Activated T-cell treated with anti-CD3 and anti-CD28 coated beads for 24 hours (primary cell): ENCODE measurements at places on chromosomes 5 and 9.

GRCh38 chr5:173055722-173055982 is 500 bp upstream of the CREBRF start:
- DNase-seq, result no peak

DNA sequence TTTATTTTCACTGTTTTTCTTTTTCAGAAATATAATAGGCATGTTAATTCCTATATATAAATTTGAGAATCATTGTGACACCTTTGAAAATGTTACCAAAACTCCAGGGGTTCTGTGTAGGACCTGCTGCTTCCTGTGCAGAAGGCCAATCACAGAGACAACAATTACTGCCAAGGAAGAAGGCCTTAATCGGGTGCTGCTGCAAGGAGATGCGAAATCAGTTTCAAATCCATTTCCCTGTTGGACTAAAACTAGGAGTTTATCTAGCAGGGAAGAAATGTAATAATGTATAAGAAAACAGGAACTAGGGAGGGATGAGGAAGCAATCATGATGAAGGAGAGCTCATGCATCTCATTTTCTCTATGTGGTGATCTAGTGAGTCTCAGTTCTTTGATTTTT is 209.7 kb upstream of the NUDT12 start:
- no peak for DNase-seq

- DNase-seq, result no peak
These were observed 59.8 kb upstream of the BARX1 start for GRCh38 chr9:94014920-94015319.

GRCh38 chr5:127551410-127552041 is 34.1 kb downstream of the PRRC1 start:
- DNase-seq, result no peak

DNA sequence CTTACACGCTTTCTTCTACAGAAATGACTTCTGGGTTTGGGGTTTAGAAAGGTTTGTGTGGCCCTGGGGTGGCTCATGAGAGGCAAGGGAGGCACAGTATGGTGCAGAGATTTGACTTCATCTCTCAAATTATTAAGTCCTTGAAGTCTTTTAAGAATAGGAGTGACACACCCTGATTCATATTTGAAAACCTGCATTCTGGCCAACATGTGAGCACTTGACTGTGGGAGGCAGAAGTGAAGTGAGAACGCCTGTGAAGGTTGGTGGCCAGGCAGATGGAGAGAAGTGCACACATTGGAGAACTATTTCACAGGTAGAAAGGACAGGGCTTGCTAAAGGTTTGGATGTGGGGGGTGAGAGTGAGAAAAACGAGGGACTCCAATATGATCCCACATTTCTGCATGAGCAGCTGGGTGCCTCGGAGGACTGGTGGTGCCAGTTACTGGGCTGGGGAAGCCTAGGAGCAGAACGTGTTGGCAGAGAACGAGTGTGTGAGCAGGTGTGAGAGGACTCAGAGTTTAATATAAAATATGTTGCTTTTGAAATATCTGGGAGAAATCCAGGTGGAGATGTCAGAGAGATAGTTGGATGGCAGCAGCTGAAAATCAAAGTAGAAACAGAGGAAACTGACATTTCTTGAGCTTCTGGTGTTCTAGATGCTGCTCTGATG is 240.0 kb upstream of the ADAMTSL1 start:
- no peak for DNase-seq

GRCh38 chr5:160298189-160298588 is 14.2 kb downstream of the CCNJL start:
- DNase-seq, result no peak

DNA sequence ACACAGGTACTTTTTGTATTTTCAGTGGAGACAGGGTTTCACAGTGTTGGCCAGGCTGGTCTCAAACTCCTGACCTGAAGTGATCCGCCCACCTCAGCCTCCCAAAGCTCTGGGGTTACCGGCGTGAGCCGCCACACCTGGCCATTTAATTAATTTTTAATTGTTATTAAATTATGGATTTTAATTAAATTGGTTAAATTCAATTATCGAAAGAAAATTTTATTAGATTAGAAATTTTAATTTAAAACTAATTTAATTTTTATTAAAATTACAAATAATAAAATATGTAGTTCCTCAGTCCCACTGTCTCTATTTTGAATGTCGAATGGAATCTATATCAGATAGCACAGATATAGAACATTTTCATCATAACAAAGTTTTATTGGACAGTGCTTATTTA is 416.5 kb downstream of the GABRG2 start:
- DNase-seq, result no peak

DNA sequence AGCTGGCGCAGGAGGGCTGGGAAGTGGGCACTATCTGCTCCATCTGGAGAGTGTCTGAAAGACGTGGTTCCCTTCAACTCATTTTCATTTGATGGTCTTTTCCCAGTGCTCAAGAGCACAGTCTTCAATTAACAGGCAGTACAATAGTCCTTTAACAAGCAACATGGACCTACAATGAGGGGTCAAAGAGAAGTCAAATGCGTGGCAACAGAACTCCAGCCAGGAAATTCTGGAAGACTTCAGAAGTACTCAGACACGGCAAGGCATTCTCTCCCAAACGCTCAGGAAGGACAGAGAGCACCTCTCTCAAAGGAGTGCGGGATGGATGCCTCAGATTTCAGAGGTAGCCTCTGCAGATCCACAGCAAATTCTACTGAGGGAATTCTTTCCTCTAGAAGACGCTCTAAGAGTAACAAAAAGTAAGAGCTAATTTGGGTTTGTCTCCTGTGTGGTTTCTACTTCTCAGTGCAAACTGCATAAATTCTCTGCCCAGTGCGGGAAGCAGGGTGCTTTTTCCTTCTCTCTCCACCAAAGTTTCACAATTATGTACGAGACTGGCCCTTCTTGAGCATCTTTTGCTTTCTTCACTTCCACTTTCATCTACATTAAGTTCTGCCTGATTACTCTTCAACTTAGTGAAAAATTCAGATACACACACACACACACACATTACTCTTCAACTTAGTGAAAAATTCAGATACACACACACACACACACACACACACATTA is 56.4 kb downstream of the LHFPL2 start:
- no peak for DNase-seq

DNA sequence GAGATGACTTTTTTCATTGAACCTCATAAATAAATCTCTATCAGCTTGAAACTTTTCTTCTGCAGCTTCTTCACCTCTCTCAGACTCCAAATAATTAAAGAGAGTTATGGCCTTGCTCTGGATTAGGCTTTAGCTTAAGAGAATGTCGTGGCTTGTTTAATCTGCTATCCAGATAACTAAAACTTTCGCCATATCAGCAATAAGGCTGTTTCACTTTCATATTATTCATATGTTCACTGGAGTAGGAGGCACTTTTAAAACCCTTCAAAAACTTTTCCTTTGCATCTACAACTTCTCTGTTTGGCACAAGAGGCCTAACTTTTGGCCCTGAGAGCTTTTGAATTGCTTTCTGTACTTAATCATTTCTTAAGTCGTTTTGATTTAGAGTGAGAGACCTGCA is 386.9 kb upstream of the FAM174A start:
- DNase-seq, result no peak

GRCh38 chr5:124554746-124555578 is 191.5 kb downstream of the ZNF608 start:
- no peak for DNase-seq

DNA sequence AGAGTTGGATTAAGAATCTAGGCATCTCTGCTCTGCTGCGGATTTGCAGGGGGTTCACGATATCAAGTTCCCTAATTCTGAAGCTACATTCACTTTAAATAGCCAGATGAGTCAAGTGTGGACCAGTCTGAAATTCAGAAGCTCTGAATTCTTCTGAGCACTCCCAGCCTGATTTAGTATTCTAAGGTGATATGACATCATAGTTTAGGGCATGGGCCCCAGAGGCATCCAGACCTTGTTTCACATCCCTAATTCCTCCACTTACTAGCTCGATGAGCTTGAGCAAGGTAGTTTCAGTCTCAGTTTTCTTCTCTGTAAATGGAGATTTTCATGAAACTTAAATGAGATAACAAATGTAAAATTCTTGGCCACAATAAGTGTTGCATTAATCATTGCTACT is 65.2 kb downstream of the TMEM167A start:
- DNase-seq, result no peak

DNA sequence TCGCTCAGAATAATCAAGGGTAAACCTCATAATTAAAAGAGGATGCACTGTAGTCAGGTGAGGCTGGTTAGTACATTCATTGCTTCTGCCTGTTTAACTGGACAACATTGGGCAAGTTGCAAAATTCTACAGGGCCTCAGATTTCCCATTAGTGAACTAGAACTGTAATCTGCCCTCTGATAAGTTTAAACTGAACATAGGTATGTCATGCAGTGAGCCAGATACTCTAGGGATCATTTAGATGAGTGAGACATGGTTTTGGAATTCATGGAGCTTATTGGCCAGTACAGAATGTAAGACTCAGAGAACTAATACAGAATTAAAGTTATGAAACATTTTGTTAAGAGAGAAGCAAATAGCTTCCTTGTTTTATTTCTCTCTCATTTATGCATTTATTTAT is 35.9 kb downstream of the RNF44 start:
- DNase-seq, result no peak

GRCh38 chr9:70474413-70474812 is 60.0 kb upstream of the KLF9 start:
- DNase-seq, result no peak

DNA sequence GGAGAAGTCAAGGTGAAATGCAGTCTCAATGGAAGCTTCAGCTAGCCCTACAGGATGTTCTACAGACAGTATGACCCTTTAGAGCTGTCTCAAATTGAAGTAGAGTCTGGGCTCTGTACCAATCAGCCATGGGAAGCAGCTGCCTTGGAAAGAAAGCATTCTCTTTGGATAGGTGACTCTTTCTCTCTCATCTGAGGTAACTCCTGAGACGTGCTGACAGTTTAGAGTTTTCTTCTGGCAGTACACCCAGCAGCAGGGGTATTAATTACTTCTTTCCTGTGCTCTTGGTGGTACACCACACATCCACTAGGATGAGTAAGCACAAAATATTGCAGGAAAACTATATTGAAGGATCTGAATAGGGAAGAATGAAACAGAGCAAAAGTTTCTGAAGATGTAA is 329.6 kb upstream of the RGMB start:
- DNase-seq, result no peak

DNA sequence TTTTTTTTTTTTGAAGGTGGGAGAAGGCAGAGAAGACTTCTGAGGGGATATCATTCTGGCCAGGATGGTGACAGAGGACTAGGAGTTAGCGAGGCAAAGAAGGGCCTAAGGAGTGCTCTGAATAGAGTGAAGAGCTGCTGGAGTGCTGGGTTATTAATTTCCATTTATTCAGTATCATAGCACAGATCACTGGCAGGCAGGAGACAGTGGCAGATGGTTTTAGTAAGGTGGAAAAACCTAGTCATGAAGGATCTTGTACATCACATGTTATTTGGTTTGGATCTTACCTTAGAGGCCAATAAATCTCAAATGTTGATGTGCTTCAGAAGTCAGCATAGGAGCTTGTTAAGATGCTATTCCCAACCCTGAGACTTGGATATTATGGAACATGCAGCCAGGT is 165.5 kb downstream of the TTLL11 start:
- no peak for DNase-seq

- no peak for DNase-seq
These were observed 315 bp downstream of the UBQLN1 start for GRCh38 chr9:83707518-83707767.

DNA sequence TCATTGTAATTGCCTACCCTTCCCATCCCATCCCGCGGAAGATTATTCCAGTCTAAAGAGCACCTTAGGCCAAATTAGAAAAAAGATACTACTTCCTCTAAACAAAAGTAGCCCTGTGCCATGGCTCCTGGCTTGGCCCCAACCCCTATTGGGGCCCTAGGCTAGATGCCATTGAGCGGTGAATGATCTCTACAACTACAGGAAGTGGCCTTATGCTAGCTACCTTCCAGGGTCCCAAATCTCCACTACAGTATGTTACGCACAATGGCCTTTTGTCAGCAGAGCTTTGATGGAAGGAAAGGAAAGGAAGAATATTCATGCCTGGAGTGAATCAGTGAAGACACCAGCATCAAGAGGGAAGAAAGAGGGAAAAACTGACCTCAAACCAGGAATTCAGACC is 73.3 kb upstream of the OSMR start:
- DNase-seq, result no peak

DNA sequence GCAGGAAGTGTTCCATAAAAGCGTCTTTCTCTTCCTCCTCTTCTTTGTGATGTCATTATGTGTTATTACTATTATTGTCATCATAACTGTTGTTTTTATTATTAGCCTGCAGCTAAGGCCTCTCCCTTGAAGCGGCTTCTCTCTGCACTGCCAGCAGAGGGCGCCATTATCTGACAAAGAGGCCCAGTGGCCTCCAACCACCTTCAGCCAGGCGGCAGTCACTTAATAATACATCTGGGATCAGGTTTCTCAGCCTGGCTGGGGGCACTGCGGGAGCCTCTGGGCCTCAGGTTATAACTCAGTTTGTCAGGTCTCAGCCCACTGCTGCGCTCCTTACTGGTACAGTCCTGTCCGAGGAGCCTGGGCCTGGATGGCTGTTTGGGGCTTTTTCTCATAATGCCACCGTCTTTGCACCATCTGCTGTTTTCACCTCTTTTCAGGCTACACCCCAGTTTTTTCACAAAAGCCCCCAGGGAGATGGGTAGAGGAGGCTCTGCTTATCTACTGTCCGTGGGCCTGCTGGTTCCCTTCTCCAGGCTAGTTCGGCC is 281.9 kb downstream of the NSG2 start:
- DNase-seq, result no peak

DNA sequence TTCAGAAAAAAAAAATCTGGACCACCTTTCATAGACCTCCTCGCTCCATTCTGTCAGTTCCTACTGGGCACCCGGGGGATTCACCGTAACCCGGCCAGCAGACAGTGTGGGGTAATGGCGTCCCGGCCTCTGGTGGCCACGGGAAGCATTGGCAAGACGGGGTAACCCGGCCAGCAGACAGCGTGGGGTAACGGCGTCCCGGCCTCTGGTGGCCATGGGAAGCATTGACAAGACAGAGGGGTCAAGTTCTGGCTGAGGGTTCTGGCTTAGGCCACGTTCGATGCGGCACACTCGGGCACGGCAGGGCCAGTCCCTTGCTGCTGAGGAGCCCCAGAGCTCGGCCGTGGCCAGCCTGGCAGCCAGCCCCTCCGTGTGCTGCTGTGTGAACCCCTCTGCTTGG is 116.2 kb upstream of the RAPGEF1 start:
- DNase-seq, result no peak

DNA sequence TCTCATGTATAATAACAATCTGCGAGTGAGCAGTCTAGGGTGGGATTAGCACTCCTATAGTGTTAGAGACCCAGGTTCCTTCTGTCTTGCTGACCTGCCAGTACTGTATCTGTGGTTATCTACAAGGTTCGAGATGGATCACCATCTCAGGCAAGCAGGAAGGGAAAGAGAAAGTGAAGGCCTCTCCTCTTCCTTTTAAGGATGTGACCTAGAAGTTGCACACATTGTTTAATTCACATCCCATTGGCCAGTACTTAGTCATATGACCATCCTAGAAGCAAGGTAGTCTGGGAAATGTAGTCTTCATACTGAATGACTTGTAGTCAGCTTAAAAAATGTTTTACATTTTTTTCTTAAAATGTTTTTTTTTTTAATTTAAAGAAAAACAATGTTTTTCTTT is 168.6 kb downstream of the CARTPT start:
- no peak for DNase-seq

- no peak for DNase-seq
These were observed 155.6 kb upstream of the VLDLR start for GRCh38 chr9:2465921-2466460.

- DNase-seq, result no peak
These were observed 72.8 kb downstream of the NR6A1 start for GRCh38 chr9:124698265-124698664.

GRCh38 chr9:20357037-20357432 is 265.3 kb downstream of the MLLT3 start:
- no peak for DNase-seq

- DNase-seq, result no peak
These were observed 1218.2 kb downstream of the FOXD4L5 start for GRCh38 chr9:64066736-64067368.
